ENCODE measurements at places on chromosomes 2 and 18.

GRCh38 chr2:33131111-33131510 is 184.4 kb downstream of the LTBP1 start:
- DNase-seq: no peak

DNA sequence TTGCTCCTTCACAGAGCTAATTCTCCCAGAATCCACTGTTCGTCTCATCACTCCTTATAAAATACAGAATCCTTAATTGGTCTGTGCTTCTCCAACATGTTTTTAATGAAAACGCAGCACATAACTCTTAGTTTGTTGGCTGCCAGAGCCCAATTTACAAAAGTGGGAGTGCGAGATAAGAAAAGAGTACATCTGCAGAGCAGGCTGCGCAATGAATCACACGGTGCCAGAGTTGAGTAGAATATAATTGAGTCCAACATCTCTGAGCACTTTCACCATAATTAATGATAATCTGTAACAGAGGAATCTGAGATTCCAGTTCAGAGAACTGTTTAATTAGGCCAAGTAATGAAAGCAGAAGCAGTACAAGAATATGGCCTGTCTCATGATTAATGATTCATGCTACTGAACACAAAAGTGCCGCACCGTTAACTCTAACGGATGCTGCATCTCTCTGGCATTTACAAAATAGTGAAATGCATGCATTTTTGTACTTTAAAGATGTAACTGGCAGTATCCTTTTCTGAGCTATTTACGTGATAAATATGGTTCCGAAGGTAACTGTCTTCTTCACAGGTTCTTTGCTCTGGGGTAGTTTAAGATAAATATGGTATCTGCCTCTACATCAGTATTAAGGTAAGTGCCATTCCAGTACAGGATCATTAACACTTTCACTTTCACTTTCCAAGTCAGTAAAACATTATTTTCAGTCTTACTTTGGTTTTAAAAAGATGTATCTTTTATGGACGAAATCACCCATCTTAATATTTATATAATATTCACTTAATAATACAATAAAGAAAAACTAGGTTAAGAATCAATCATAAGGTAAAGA is 785.6 kb downstream of the NR4A2 start:
- no peak for DNase-seq

DNA sequence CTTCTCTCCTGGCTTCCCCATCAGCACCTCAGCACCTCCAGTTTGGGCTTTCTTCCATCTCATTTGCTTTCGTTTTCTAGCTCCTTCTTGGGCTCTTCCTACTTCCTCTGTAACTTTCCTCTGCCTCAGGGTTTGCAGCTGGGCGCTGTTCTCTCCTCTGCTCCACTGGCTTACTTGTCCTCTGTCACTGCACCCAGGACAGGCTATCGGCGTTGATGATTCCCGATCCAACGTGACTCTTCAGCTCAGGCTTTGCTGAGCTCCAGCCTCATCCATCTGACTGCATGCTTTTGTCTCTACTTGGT is 362.4 kb downstream of the CYRIA start:
- no peak for DNase-seq

- DNase-seq: no peak
These were observed 2.1 kb downstream of the HK2 start for GRCh38 chr2:74835831-74836674.

- DNase-seq: no peak
These were observed 1.5 kb downstream of the INO80D start for GRCh38 chr2:206084439-206084869.

DNA sequence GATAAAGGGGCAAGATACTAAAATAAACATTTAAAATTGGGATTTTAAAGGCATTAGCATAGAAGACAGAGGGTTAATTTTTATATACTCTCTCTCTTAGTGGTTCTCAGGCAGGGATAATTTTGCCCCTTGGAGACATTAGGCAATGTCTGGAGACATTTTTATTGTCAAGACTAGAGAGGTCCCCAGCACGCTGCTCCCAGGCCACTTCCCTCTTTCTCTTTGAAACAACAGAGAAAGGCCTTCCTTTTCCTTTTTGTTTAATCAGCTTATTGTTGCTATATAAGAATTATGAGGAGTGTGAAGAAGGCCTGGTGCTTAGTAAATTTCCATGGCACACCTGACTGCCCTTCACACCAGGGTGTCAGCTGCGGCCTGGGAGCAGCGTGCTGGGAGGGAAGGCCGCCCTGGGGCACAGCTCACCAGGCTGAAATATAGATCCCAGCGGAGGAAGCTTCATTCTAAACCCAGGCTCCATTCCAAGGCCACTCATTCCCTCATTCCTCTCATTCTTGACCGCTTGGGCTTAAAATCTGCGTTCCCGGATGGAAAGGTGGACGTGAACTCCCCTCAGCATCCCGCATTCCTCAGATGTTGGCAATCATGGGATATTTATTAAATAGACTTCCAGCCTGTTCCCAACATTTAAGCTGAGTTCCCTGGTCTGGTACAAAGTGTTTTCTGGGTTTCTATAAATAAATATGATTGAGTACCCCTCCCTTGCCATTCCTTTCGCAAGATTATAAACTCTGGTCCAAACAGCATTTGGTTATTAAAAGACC is 22.5 kb downstream of the SLC14A2 start:
- no peak for DNase-seq

Data from stimulated activated CD4-positive, alpha-beta T cell treated with anti-CD3 and anti-CD28 coated beads, Interleukin-12 subunit alpha, Interleukin-12 subunit beta, amount 100 ng/mL, for 48 hours (primary cell).